NCI-H524 treated with DMSO at 0.1 percent for 48 hours (cell line): ENCODE measurements at places on chromosomes 5 and 9.

GRCh38 chr5:7877851-7878250 lies 8.9 kb downstream of the MTRR start:
- no peak for DNase-seq

DNA sequence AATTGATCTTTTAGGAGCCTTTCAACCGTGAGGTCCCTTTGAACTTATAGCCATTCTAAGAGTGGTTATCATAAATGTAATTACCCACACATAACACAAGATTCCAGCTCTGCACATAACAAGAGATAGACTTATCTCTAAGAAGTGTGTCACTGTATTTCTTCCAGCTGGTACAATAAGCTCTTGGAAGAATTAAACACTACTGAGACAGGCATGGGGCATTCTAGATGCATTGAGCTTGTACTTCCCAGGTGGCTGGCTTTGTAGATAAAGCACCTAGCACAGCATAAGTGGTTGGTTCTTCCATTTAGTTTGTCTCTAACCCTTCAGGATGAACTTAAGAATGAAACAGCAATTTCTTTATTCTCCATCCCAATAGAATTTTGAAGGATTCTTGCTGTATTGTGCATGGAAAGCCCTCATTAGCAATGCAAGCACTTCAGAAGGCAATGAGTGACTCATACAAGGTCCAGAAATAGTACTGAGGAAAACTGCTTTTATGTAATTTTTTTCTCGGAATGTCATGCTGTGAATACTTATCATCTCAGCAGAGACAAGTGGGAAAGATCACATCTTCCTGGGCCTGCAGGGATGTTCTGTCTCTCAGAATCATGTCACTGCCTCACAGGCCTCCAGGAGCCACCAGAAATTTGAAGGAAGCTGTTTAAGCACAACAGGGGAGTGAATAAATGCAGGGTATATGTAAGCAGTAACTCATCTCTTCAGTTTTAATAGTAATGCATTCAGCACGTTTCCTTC lies 91.1 kb upstream of the CD180 start:
- no peak for DNase-seq

- DNase-seq, result no peak
Measured at GRCh38 chr5:142685418-142686209, at the start of gene FGF1. Gene FGF1, minus strand, starts transcription at chr5:142686090. Its CDS starts 71,963 bp downstream, at chr5:142614127.

DNA sequence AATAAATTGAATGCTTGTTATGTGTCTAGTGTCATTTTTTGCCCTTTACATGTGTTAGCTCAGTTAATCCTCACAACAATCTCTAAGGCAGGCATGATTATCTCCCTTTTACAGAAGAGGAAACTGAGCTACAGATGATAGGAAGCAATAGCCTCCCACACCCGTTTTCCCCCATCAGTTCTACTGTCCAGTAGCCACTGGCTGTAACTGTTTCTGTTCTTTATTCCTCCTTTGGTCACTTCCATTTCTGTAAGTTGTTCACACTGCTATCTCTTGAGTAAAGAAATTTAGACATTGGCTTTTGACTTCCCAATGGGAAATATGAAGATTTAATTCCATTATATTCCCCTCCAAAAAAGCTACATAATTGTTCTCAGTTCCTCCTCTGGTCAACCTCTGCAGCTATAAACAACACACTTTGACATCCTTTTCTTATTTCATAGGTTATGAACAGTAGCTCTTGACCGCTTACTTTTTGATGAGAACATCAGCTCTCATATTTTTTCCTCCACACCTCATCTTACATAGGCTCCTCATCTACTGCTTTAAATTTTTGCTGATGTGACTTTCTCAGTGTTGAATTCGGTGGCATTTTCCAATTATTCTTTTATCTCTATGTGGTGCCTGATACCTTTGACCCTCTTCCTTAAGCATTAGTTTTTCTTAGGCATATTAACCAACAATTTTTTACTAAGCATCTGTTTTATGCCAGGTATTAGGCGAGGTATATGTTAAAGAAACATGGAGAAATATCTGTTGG lies 21.4 kb downstream of the SPZ1 start:
- DNase-seq, result no peak

DNA sequence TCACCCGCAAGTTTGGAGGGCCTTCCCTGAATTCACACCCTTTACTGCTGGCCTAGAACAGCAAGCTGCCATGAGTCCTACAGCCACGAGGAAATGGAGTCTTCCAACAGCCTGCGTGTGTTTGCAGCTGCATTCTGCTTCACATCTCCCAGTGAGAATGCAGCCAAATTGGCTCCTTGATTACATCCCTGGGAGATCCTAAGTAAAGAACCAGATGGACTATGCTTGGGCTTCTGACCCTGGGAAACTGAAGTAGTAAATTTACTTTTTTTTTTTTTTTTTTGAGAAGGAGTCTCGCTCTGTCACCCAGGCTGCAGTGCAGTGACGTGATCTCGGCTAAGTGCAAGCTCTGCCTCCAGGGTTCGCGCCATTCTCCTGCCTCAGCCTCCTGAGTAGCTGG lies 617.0 kb upstream of the CDH18 start:
- DNase-seq, result no peak

DNA sequence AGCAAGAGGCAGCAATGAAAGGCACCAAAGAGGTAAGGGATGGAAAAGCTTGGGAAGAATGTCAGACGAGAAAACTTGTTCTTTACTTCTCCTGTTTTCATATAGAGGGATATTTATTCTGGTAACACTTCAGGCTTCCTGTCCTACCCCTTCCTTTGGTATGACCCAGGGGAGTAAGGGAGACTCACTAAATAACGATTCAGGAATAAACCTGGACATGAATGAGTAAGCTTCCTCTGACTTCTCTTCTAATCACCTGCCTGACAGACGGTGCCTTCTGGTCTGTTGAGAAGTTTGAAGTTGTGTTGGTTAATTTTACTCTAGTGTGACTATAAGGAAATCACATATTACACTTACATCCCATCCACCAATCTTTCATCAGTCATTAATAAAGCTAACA lies 461.2 kb downstream of the CDH12 start:
- no peak for DNase-seq

- DNase-seq, result peak; percentile 21
Measured at GRCh38 chr5:72110394-72111013, 3.2 kb downstream of the MAP1B start.

DNA sequence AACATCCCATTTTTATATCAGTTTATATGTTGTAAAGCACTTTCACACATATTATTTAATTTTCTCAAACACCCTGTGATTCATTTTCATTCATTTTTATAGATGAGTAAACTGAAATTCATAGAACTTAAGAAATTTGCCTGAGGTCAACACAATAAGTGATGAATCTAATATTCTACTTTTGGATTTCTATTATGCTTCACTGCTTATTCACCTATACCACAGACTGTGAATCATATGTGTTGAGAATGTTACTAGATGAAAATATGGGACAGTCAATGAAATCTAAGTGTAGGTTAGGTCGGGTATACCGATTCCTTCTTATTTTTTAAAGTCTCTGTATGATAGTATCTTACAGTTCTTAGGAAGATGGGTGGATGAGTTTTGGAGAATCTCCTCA lies 24.8 kb downstream of the CDC37L1 start:
- DNase-seq, result no peak

GRCh38 chr5:82257729-82258128 lies 20.4 kb downstream of the RPS23 start:
- no peak for DNase-seq

DNA sequence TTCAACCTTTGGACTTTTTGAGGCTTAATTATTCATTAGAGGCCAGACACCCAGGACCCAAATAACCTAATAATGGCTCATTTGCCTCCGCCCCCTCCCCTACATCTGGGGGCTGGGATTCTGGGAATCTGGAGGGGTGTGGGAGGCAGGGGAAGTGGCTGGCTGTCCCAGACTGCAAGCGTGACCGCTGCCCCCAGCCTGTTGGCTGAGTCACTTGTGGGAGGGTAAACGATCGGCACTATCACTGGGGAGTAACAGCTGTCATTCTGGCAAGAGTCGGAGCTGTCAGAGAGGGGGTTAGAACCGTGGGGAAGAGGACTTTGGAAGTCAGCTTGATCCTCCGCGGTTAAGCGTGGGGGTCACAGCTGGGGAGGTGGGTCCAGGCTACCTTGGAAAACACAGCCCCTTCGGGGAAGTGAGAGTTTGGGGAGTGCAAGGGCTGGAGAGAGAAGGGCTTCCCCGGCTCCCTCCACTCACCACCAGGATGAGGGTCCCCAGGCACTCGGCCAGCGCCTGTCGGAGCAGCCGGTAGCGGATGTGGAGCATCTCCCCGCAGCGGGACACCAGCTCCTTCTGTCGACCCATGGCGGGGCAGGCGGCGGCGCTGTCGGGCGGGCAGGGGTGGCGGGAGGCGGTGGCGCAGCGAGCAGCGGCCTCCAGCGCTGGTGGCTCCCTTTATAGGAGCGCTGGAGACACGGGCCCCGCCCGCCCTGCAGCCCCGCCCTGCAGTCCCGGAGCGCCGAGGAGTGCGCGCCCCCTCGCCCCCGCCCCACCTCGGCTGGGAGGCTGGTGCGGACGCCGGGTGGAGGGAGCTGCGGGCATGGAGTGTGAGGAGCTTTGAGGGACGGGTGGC lies at the start of gene AQP3:
Gene AQP3 (minus strand): TSS at position 648 of the 853 bp plus-strand sequence. CDS start 63 bp downstream, at position 585.
- no peak for DNase-seq

- DNase-seq, result no peak
Measured at GRCh38 chr9:92097997-92098482, 17.2 kb downstream of the SPTLC1 start.
